ENCODE measurements at places on chromosomes 2 and 18.

DNA sequence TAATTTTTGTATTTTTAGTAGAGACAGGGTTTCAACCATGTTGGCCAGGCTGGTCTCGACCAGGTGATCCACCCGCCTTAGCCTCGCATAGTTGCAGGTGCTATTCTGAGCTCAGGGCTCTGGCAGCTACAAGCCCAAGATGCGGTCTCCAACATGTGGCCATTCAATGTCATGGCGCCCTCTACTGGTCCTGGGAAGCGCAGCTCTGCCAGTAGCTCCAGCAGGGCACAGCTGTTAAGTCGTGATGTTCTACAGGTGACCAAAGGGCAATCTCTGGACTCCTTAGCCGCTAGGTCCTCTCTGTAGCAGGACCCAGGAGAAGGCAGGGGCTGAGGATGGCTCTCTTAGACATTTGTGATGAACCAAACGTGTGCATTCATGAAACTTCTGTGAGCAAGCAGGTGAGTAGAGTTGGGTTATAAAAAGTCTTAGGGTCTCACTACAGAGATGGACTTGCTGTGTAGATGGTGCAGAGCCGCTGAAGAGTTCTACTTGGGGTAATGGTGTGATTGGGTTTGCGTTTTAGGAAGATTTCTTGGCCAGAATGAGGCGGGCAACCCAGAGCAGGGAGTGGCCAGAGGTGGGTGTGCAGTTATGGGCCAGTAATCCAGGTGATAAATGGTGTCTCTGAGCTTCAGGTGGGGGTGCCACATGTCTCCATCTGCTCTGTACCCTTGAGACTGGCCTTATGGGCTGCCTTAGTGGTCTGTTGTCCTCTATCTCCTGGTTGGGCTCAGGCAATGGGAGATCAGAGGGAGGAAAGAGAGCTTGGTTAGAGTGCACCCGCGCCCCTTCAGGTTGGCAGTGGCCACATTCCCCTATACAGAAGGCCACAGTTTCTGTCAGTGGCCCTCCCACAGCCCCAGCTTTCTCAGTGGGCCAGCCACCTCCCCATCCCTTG lies 31.0 kb downstream of the IL37 start:
- peak; percentile 26 for DNase-seq

DNA sequence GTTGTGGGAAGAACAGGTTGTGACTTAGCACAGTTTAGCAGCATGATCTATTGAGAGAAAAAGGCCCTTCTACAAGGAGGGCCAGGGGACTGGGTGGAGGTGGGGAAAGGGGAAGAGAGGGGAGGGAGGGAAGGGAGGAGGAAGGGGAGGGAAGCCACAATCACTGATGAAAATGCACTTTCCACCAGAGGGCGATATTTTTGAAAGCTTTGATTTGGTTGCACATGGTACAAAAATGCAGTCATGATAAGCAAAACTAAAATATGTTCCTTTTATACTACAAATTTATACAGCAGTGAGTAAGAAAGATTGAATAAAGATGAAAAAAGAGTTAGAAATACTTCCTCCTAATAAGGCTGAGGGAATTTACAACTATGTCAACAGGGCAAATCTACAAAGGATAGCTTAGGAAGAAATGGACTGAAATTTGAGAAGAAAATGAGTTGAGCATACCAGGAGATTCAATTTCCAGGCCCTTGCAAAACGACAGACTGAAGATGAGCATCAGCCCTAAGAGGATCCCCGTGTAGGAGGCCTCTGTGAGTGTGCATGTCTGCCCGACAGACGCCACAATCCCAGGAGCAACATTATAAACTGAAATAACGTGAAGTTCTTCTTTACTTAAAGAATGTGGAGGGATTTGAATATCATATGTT lies 17.2 kb downstream of the SH3YL1 start:
- DNase-seq, result peak; percentile 54

DNA sequence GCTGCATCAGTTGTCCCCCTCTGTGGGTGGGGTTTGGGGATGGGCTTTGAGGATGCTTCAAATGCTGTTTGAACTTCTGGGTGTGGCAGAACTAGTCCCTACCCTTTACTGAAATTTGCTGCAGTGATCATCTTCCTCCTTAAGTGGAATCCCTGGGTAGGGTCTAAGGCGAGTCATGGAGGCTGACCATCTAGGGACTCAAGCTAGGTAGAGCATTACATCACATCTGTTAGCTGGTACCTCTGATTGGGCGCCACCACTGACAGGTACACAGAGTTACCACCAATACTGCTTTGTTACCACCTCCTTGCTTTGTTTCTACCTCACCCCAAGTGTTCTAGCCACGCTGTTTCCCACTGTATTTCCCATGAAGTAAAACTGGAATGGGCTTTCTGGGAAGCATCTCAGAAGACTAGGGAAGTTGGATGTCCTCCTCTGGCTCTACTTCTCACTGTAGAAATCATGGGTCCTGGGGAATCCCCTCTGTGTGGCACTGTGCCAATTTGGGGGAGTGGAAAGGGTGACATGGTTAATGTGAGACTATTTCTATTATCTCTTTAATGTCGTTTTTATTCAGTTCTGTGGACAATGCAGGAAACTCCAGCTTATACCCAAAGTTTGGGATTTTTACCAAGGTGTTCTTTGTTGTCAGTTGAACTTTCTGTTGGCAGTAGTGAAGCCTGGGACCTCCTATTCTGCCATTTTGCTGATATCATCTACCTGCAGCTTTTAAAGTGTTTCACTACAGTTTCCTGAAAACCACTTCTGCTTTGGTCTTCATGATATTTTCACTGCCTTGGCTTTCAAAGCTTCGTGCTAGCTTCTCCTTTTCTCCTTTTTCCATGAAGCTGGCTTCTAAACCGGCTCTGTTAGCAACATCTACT lies 14.5 kb upstream of the SULT1C4 start:
- no peak for DNase-seq

- no peak for DNase-seq
These were observed 26.3 kb downstream of the SERPINB13 start for GRCh38 chr18:63613420-63613819.

- DNase-seq, result no peak
These were observed 21.0 kb upstream of the IL37 start for GRCh38 chr2:112889976-112890375.

DNA sequence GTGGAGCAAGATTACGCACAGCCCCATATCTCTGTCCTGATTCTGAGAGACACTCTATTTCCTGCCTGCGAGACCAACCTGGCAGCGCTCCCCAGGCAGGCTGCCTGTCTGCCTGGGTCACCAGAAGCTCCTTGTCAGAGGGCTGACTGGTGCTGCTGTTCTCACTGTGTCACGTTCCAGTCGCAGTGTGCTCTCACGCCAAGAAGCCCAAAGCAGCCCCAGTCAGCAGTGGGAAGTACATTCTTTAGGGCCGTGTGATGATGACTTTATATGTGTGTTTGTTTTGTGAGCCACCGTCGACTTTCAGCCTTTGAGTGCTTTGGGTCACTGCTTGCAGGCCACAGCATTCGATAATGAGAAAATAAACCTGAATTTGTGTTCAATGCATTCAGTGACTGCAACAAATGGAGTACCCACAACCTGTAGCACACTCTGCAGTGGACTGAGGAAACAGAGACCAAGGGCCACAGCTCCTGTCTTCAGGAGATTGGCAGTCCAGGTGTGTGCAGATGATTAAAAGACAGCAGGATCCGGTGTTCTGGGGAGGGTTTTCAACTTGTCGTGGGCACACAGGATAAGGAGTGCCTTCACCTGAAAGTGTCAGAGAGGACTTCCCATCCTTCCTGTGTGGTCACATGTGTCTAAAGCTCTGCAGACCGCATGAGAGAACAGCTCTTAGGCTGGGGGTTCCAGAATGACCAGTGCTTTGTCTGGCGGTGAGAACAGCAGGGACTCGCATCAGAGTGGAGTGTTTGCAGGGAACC lies 4.8 kb downstream of the TNFRSF11A start:
- no peak for DNase-seq

DNA sequence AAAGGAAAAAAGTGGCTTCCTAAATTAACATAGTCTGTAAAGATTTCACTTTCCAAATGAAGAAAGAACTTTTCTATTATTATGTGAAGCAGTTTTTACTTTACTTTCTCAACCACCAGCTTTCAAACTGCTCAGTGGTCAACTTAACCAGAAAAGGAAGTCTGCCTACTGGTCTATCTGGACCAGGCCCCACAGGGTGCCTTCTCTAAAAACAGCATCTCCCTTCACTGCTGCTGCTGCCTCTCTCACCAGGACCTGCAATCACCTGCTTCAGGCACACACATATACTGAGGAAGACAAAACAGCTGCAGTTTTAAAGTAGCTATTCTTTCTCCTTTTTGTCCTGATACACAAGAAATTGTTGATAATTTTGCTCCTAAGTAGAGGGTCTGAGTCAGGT lies 221.3 kb upstream of the DCC start:
- no peak for DNase-seq

DNA sequence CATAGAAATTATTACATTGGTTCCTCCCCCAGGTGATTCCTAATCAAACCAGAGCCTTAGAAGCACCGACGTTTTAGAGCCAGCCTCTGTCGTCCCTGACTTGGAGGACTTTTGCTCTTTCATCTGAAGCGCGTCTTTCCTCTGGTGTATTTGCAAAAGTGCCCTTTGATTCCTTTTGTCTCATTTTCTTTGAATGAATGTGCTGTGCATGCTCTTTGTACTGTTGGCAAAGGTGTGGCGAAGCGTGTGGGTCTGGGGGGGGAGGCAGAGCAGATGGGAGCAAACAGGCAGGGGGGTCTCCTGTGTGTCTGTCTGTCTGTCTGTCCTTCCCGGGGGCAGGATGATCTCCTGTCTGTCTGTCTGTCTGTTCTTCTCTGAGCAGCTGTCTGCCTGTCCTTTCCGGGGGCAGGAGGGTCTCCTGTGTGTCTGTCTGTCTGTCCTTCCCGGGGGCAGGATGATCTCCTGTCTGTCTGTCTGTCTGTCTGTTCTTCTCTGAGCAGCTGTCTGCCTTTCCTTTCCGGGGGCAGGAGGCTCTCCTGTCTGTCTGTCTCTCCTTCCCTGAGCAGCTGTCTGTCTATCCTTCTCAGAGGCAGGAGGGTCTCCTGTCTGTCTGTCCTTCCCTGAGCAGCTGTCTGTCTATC lies 205.5 kb upstream of the MYT1L start:
- DNase-seq, result no peak

DNA sequence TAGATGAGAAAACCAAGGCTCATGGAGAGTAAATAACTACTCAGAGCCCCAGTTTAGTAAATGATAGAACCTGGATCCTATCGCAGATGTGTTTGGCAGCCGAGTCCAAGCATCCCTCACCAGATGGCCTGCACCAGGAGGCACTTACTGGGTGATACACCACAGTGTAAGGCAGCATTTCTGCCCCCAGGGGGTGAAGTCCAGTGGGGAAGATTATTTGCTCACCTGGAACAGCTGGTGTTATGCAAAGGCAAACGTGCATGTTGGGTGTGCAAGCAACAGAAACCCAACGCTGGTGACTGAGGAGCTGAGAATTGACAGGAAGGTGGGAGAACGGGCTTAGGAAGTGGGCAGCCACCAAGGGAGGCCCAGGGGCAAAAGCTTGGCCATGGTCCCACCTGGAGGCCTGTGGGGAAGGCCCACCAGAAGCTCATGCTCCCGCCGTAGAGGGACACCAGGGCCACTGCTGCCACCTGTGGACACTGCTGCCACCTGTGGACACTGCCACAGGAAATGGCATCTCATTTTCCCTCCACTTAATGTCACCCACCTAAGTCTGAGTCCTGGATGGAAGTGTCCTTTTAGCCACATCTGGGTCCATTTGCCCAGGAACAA lies 100.6 kb downstream of the TFCP2L1 start:
- no peak for DNase-seq

GRCh38 chr2:125172181-125172580 lies 1147.1 kb downstream of the CNTNAP5 start:
- DNase-seq, result no peak

DNA sequence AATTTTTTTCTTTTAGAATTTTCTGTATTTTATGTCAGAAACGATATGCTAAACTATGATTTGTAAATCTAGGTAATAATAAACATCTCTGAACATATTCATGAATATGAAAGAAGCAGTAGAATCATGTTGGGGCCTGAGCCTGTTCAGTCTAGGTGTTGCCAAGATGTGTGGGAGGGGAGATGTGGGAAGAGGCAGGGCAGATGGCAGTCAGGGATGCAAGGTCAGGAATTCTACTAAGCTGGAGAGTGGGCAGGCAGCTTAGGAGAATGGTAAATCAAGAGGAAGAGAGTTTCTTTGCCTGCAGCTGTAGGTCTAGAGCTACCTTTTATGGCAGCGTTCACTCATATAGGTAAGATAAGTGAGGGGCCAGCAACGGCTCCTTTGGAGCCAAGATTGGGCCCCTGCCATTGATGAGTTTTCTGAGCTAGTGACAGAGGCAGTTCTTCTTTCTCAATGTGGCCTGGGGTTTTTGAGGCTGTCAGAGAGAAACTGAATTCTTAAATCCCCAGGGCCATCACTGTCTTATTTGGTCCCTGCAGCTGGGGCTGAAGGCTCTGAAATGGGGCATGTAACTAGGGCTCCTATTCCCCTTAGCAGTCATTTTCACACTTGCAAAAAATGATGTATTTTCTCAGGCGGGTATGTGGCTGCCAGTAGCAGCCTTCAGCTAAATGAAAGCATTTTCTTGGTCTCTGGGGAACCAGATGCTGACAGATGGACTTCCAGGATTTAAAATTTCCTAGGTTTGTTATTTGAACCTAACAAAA lies 232.8 kb downstream of the PIK3C3 start:
- DNase-seq, result no peak

DNA sequence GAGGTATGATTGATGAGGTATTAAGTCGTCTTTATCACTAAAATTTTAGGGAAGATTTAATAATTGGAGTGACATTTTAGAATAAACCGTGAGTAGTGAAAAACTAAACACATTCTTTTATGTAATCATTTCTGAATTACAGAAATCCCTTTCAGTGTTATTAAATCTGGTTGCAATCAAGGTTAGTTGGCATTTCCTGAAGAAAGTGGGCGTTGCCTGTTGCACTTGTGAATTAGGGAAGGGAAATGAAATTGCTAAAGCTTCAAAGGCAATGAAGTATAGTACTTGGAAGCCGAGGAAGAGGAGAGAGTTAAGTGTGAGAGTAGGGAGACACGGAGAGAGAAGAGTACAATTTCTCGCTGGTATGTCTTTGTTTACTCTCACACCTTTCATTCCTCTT lies 274.5 kb downstream of the SLC8A1 start:
- no peak for DNase-seq

DNA sequence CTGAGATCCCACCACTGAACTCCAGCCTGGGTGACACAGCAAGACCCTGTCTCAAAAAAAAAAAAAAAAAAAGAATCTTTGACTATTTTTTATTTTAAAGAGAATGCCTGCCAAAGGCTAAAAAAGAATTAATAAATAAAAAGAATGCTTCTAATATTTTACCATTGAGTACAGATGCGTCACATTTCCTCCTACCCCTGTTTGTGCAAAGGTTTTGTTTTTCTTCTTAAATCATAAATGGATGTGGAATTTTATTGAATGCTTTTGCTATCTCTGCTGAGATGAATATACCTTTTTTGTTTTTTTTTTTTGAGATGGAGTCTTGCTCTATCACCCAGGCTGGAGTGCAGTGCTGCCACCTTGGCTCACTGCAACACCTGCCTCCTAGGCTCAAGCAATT lies 22.8 kb downstream of the CYBRD1 start:
- DNase-seq, result no peak

DNA sequence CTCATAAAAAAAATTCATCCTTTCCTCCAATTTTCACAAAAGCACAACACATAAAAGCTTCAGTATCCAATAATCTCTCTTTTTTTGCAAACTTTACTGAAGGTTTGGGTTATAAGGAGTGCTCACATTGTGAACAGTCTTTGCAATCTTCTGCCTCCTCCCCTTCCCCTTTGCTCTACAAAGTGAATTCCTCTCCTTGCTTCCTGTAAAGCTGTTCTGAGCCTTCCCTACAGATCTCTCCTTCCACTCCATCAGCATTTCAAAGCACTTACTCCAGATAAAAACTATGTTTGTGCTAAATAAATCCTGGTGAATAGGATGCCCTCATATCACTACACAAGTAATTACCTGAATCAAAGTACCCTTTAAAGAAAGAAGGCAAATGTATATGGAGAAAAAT lies 4.6 kb upstream of the PDK1 start:
- no peak for DNase-seq

- DNase-seq, result peak; percentile 72
These were observed 10.0 kb upstream of the TTR start for GRCh38 chr18:31581498-31582197.

All from fibroblast of skin of left quadriceps (primary cell).